ENCODE measurements at places on chromosomes 2 and 18. TPM values are rescaled to one million over a fixed set of nuclear protein-coding genes. Genes with fewer than 3 reads are reported as not detected.

DNA sequence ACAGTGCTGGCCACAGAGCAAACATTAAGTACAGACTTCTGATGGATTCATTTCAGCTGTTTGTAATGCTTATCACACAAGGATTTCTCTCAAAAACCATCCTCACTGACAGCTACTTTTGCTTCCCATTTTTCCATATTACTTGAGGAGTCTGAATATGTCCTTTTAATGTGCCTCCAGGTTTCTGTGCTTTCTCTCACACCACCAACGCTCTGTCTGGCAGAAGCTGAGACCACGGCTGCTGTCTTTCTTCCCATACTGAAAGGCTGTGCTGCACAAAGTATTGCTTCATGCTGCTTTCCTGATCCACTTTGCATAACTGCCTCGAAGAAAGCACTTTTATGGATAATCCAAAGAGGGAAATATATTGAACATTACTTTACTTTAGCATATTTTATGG lies 312.1 kb upstream of the ZEB2 start:
- no peak for DNase-seq

C2orf80 gene
- total RNA-seq: not detected

DNA sequence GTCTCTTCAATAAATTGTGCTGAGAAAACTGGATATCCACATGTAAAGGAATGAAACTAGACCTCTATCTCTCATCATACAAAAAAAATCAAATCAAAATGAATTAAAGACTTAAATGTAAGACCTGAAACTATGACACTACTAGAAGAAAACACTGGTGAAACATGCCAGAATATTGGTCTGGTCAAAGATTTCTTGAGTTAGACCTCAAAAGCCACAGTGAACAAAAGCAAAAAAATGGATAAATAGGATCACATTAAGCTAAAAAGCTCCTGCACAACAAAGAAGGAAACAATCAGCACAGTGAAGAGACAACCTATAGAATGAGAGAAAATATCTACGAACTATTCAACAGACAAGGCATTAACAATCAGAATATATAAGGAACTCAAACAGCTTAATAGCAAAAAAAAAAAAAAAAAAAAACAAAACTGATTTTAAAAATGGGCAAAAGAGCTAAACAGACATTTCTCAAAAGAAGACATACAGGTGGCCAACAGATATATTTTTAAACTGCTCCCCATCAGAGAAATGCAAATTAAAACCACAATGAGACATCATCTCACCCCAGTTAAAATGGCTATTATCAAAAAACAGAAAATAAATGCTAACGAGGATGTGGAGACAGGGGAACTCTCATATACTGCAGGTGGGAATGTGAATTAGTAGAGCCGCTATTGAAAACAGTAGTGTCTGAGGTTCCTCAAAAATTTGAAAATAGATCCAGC lies 66.3 kb downstream of the NCKAP1 start:
- DNase-seq: no peak

DNA sequence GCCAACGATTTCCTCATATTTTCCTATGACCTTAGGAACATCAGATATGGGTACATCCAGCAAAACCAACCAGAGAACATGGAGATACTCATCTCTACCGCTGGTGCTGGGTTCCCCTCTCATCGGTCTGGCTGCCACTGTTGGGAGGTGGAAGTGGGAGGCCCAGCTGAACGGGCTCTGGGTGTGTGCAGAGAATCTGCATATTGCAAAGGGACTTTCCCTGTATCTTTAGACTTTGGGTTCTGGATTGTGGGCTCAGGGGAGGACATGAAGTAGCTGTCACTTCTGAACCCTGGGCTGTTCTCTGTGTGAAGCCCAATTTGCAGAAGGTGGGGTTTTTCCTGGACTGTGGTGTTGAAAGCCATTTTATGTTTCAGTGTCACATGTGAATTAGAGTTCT lies 30.0 kb downstream of the RAPGEF4 start:
- DNase-seq: no peak

DNA sequence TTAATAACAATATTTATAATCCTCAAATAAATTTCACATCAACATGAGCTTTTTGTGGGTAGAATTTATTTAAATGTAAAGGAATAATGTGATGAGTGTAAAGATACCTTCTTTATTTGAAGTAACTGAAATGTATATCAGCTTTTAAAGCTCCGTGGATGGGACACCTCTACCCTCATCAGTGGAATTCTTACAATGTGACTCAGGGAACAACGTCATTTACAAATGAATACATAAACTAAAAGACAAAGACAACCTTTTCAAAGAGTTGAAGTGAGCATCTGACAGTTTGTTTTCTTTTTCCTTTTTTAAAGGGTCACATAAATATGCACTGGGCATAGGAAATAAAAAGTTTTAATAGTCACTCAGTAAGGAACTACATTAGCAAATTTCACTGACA lies 1127.0 kb upstream of the CRIM1 start:
- no peak for DNase-seq

ACTR1B gene
- total RNA-seq: 97.6 TPM

ABHD1 gene
- 2.1 TPM for total RNA-seq

GRCh38 chr18:62098960-62099359 lies 87.9 kb downstream of the PIGN start:
- DNase-seq: no peak

PREB gene
- 64.5 TPM for total RNA-seq

ALMS1 gene
- total RNA-seq: 35.5 TPM

DNA sequence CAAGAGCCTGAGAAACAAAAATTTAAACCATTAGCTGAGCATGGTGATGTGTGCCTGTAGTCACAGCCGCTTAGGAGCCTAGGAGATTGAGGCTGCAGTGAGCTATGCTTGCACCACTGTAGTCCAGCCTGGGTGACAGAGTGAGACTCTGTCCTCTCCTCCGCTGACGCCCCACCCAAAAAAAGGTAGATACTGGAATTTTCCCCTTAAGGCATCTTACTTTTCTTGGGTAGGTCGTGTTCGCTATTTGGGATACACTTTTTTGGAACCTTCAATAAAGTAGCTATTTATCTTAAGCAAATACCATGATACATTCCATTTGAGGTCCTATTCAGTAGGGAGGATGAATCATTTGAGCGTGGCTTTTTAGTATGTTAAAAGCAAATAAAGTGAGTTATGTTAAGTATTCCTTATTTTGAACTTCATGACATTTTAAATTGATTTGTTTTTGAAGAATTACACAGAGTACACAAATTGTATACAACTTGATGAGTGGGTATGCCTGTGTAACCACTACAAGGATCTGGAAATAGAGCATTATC lies 38.7 kb downstream of the RALBP1 start:
- no peak for DNase-seq

GRCh38 chr2:158620656-158621055 lies 163.9 kb downstream of the PKP4 start:
- DNase-seq: no peak

DNA sequence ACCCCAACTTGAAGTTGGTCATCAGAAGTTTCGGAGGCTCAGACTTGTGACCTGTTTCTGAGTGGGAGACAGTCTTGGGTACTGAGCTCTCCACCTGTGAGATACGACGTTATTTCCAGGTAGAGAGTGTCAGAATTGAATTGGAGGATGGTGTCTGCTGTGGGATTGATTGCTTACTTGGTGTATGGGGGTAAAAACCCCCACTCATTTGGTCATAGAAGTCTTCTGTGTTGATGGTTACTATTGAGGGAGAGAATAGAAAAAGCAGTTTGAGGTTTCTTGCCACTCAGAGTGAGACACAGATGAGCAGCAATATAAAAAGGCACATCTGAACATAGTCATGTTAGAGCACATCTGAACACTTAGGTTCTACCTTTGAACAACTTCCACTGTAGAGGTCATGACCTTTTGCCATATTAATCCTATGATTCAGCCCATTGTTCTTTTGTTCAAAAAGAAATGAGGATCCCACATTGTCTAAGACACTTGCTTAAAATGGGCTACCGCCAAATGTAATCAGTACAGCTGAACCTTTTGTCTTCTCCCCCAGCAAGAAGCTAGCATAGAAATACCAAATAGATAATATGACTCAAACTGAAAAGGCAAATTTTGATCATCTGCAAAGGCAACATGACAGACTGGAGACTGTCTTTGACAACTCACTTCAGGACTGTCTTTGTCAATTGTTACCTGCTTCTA lies 73.3 kb downstream of the NAB1 start:
- DNase-seq: no peak

ZNF2 gene
- total RNA-seq: 8.3 TPM

EDAR gene
- 5.8 TPM for total RNA-seq

DNA sequence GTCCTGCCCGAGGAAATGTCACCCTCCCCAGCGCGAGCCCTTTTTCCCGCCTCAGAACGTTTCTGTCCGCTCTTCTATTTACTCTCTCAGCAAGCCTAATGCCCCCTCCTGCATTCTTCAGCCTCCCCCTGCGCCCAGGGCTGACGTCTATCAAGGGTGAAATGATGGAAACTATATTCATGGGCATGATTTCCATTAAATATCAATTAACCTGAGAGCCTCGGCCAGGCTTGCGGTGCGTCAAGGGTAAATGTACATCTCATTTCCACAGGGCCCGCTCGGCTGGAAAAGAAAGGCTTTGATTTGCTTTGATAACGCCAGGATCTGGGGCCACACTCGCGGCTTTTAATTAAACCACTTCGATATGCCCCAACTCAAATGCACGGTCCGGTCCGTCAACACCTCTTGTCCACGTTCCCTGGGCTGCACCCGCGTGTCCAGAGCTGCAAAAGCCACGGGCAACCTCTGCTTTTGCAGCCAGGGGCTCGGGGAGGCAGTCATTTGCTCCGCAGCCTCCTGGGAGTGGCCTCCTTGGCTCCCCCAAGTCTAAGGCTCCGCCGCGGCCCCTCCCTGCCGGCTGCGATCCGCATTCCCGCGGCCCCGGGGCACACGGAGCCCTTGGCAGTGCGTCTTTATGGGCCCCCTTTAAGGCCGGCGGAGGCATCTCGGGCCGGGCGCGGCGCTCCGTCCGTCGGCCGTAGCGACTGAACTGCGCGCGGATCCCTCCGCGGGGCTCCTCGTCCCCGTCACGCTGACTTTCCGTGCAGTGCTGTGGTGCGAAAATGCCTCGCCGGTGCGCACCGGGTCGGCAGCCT lies at the start of gene HOXD8:
Gene HOXD8 (plus strand): TSS at position 724 of the 815 bp plus-strand sequence. CDS start 662 bp downstream, outside the sequence.
- DNase-seq: no peak

DNA sequence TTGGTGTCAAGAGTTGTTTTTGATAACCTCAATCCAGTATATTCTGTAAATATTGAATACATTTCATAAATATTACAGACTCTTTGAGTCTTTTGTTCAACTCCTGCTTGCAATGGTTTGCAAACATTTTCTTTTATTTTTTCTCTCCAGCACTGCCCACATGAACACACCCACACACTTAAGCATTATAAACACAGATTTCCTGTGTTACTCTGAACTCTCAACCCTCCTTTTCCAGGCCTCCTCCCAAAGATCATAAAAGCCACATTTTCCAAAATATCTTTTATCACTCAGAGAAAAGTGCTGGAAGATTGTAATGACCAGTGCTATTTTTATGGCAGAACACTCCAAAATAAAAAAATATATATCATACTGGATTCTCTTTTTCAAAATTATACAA lies 20.5 kb downstream of the ARHGAP25 start:
- no peak for DNase-seq

- DNase-seq: no peak
These were observed 5.9 kb upstream of the DLX2 start for GRCh38 chr2:172108587-172108930.

MZT2A gene
- total RNA-seq: 108 TPM

DNA sequence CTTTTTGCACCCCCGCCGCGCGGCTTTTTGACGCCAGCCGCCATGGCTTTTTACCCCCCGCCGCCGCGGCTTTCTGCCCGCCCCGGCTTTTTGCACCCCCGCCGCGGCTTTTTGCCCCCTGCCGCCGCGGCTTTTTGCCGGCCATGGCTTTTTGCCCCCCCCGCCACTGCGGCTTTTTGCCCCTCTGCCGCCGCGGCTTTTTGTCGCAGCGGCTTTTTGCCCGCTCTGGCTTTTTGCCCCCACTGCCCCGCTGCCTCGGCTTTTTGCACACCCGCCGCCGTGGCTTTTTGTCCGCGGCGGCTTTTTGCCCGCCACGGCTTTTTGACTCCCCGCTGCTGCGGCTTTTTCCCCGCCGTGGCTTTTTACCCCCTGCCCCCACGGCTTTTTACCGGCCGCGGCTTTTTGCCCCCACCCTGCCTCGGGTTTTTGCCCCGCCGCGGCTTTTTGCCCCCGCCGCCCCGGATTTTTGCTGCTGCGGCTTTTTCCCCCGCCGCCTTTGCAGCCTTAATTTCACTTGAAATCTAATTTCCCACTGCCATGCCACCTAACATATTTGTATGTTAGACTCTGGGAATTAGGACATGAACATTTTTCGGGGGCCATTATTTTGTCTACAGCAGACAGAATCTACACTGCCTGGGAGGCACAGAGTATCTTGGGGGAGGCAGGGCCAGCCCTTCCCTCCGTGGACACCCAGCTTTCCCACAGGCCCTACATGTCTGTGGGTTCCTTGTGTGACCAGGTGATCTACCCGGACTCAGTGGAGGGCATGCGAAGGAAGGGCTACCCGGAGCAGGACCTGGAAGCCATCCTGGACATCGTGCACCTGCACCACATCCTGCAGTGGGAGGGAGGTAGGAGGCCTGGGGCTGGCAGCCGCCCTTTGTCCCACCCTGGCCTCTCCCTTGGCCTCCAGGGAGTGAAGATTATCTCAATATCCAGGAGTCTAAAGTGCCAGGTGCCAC lies 3031.0 kb upstream of the TEKT4 start:
- DNase-seq: no peak

POTEC gene
- total RNA-seq: not detected

DNA sequence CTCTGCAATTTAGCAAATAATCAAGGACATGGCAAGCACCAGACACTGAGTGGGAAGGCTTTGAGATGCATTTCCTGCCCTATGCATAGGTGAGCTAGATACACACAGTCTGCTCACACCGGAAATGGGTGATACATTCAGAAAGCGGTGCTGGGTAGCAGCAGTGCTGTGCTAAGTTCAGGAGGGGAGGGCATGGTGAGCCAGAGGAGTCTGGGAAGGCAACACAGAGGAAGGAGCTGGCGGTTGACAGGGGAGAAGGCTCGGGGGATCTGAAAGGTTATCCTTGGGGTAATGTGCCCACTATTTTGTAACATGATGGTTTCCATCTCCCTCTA lies 57.4 kb upstream of the EPAS1 start:
- peak; percentile 50 for DNase-seq
